ENCODE measurements at places on chromosomes 5 and 9.

- DNase-seq, result no peak
Measured at GRCh38 chr9:22522206-22522740, 75.6 kb downstream of the DMRTA1 start.

GRCh38 chr5:125376059-125376641 is 629.7 kb upstream of the ZNF608 start:
- no peak for DNase-seq

- no peak for DNase-seq
Measured at GRCh38 chr9:86749161-86749893, 198.0 kb downstream of the GAS1 start.

DNA sequence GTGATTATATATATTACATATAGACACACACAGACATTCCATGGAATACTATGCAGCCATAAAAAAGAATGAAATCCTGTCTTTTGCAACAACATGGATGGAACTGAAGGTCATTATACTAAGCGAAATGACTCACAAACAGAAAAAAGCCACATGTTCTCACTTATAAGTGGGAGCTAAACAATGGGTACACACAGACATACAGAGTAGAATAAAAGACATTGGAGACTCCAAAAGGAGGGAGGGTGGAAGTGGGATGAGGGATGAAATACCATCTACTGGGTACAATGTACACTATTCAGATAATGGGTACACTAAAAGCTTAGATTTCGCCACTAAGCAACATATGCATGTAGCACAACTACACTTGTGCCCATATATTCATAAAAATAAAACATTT is 170.0 kb upstream of the RGMB start:
- DNase-seq, result no peak

DNA sequence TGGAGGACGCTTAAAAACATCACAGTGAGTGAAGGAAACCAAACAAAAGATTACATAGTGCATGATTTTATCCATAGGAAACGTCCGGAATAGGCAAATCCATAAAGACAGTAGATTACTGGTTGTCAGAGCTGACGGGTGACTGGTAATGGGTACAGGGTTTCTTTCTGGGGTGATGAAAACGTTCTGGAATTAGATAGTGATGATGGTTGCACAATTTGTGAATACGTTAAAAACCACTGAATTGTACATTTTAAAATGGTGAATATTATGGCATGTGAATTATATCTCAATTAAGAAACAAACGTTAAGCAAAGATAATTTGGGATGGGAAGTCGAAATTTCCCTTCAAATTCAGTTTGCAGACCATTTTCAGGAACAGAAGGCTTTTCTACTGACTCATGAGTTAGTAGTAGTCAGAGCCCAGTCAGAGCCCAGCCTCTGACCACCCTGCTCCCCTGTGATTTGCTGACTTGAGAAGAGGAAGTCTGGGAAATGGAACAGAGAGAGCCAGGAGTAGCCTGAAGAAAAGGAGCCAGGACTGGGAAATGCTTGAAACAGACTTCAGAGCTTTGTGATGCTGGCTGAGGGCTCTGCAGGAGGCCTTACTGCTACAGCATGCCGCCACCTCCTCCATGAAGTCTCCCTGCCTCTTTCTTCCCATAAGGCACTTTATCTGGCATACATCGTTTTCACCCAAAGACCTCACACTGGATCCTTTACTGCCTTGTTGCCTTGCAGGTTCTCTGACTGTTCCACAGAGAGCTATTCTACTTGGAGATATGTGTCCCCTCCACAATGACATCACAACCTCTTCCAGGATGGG is 46.4 kb upstream of the CTNNA1 start:
- no peak for DNase-seq

GRCh38 chr9:131997076-131997475 is 82.6 kb downstream of the MED27 start:
- no peak for DNase-seq

DNA sequence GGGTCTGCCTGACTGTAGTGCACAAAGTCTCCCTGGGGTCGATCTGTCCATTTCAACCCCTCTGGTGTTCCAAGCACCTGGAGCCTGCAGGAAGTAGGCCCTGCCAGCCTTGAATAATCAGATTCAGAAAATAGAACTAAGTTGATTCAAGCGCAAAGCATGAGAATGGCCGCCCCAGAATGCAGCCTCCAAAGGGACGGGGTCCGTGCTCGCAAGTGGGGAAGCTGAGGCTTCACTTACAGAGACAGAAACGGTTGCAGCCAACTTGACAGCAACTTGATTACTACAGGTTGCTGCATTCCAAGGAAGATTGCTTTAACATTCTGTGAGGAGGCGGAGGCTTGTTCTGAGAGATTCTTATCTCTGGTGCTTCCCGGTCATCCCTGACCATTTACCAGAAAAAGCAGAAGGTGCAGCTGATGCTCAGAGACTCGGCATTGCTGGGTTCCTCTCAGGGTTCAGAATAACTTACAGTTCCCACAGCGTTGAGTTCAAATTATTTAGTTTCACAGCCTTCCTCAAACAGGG is 14.9 kb upstream of the LRRC14B start:
- no peak for DNase-seq

DNA sequence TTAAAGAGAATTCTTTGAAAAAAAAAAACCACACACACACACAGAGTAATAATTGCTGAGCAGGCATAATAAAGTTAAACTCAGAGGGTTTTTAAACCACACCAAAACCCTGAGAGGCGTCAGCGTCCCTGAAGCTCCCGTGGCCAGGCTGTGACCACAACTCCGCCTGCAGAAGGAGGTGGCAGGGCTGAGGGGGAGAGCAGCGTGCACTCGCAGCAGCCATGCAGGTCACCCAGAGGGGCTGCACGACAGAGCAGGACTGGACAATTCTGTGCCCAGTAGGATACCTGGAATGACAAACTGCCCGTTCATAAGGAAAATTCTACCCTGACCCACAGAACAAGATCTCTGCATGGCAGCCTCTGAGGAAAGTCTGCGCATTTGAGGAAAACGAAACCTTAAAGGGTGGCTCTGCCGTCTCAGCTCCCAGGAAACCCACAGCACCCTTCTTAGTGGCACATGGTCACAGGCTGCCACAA is 44.0 kb downstream of the ROR2 start:
- DNase-seq, result no peak

DNA sequence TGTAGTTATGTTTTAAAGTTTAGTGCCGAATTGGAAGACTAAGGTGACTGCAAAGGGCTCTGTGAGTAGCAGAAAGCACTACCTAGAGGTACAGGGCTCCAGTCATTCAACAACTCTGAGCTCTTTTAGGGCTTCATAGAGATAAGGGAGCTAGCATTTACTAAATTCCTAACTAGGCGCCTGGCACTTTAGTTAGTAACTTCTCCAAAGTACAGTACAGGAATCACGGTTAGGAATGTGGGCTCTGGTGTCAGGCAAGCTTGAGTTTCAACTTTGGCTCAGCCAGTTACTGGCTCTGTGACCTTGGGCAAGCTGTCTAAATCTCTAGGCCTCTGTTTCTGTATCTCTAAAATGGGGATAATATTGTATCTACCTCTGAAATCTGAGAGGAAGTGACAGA is 115.3 kb downstream of the SLIT3 start:
- DNase-seq, result no peak

DNA sequence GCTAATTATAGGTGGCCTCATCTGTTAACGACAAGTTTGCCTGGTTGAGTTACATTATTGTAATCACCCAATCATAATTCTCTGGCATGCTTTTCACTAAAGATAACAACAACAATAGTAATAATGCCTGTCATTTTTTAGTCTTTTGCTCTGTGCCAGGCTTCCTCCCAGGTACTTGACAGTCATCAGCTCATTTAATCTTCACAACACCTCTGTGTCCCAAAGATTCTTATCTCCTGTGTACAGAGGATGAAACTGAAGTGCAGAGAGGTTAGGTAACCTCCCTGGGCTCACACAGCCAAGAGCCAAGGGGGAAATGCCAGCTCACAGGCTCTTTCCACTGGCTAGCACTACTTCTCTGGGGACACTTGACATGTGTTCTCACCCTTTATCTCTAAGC is 77.5 kb downstream of the DAB2IP start:
- no peak for DNase-seq

GRCh38 chr5:132256783-132257130 is 739 bp upstream of the PDLIM4 start:
- no peak for DNase-seq

DNA sequence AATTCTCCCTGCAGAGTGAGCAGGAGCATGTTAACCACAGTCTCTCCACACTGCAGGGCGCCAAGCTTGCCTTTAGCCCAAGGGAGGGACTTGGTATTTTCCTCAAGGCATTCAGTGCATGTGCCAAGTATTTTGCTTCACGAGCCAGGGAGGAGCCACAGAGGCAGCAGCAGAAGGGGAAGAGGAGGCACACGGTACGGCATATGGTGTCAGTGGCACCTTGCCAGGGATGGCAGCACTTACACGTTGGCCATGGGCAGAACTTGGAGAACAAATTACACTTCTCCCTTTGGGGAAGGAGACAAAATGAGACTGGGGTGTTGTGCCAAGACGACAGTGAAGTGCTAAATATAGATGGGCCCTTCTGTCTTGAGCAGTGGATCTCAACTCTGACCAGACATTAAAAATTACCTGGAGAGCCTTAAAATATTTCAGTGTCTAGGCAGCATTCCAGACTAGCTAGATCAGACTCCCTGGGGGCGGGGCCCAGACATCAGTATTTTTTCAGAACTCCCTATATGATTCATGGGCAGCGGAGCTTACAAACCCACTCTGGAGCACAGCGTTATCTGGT is 155.8 kb downstream of the DRD1 start:
- peak; percentile 39 for DNase-seq

DNA sequence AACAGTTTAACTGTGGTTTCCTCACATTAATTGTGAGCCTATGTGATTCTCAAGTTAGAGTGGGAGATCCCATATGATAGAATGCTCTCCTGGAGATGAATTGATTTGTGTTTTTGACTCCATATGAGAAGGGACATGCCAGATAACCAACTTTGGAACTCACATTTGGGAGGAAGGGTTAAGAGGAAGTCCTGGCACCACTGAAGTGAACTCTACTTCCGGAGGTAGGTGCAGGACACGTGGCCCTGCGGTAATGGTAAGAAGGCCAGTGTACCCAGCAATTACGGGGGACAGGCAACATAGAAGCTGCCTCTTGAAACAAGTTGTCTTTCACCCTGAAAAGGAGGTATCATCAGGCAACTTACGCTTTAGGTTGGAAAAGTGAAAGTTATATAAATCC is 146.6 kb upstream of the RFX3 start:
- no peak for DNase-seq

- no peak for DNase-seq
Measured at GRCh38 chr5:43358301-43358700, 45.1 kb upstream of the HMGCS1 start.

DNA sequence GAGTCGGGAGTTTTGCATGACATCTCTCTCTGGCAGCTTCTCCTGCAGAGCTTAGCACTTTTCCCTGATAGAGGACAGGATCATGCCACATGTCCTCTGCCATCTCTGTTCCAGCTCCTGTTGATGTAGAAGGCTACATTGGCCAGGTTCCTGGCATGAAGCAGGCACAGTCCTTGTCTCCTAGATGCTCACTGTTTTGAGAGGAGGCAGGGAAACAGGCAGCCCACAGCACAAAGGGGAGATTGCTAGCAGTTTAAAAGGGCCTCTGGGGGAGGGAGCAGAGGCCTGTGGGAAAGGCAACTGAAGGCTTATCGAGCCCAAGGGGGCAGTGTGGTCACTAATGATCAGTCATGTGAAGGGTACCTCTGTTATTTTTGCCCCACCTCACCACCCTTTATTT is 10.7 kb downstream of the ARHGAP26 start:
- DNase-seq, result no peak

- no peak for DNase-seq
Measured at GRCh38 chr5:61142391-61142790, 19.9 kb downstream of the SMIM15 start.

DNA sequence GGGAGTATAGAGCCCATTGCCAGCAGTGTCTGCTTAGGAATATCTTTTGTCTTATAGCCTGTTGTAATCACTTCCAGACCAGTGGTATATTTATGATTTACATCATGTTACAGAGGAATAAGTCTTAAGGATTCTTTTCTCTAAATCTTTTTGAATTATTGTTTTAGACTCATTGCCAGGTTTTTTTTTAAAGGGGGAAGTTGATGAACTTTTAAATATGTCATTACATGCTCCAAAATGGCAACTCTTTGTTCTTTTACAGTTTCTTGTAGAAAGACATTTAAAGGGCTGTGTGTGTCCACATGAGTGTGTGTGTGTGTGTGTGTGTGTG is 59.4 kb upstream of the NFIB start:
- DNase-seq, result no peak

DNA sequence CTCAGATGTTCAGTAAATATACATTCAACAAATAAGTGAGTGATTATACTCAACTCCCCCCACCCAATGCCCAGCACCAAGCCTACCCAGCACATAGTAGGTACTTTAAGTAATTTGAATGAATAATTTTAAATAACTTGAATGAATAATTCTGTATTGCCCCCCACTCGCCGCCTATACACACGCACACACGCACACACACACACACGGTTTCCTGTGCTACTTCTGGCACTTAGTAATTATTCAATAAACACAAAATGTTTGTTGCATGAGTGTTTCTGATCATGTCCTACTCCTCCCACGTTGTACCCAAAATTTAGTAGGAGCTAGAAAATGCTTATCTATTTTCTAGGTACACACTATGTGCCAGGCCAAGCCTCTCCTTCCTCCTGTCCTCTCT is 16.2 kb downstream of the PCDH12 start:
- no peak for DNase-seq

DNA sequence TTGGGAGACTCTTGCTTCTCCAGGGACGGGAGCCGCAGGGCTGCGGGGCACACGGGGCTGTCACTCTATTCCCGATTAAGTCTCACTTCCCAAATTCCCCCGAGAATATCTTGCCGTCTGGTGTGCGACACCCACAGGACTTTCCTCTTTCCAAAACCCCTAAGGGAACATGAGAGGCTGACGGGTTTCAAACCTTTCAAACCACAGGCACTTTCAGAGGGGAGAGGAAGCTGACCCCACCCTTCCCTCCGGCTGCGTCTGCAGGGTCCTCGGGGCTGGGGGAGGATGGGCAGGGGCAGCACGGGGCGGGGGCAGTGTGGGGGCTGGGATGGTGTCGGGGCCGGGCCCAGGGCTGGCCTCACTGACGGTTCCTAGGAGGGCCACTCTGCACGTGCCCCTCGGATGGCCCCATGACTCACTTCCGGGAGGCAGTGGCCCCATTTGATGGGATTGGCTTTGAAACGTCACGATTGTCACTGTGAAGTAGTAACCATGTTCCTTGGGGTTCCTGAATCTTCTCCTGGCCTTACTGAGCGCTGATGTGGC is 38.2 kb downstream of the SLC9A3 start:
- DNase-seq, result no peak

DNA sequence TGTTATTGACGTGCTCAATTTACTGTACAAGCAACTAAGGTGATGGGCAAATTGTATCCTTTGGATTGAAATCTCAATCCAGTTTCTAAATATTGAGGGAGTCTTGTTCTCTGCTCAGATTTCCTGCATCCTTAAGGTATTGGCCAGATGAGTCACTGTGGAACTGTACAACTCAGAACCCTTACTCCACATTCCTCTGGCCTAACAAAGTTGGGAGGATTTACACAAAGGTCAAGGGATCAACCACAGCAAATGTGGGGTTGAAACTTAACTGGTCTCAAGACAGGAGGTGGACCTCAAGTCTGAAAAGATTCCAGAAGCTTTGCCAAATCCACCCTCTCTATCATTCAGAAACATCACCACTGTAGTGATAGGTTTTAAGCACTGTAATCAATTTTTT is 81.5 kb upstream of the AGXT2 start:
- DNase-seq, result no peak
